ENCODE measurements at places on chromosomes 6 and 20.

- DNase-seq: no peak
Observed at GRCh38 chr6:135390458-135390857, 107.1 kb downstream of the AHI1 start.

GRCh38 chr6:69038841-69039240 lies 403.8 kb downstream of the ADGRB3 start:
- DNase-seq: no peak

- DNase-seq: no peak
Observed at GRCh38 chr20:64216036-64216435, 39.5 kb upstream of the PCMTD2 start.

- no peak for DNase-seq
Observed at GRCh38 chr6:33915134-33915533, 111.3 kb upstream of the MLN start.

GRCh38 chr6:37569743-37570481 lies 70.2 kb upstream of the CCDC167 start:
- no peak for DNase-seq

GRCh38 chr20:20525756-20526155 lies 157.9 kb downstream of the INSM1 start:
- no peak for DNase-seq

DNA sequence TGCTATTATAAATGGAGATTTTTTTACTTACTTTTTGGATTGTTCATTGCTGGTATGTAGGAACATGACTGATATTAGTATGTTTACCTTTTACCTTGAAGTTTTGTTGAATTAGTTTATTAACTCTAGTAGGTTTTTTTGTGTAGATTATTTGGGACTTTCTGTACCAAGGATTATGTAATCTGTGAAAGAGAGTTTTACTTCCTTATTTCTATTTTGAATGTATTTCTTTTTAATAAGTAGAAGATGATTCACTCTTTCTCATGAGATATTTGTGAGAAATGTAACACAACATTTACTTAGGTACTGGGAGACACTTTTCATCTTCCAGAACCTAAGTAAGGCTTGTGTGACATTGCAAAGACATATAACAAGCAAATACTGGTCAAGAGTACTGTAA lies 473.9 kb upstream of the HS3ST5 start:
- no peak for DNase-seq

- no peak for DNase-seq
Observed at GRCh38 chr6:161422710-161423680, 149.1 kb upstream of the AGPAT4 start.

GRCh38 chr6:63584566-63584965 lies 12.3 kb downstream of the LOC128125822 start:
- DNase-seq: no peak

DNA sequence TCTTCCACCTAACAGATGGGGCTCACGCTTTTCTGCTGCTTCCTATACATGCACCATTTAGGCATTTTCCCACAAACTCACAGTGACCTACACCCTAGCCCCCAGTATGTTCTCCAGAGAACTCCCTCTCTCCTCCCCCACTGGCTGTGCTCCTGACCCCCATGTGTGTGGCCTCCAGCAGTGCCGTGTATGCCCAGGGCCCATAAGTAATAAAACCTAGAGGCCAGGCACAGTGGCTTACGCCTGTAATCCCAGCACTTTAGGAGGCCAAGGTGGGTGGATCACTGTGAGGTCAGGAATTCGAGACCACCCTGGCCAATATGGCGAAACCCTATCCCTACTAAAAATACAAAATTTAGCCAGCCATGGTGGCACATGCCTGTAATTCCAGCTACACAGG lies 54.7 kb upstream of the NXT1 start:
- DNase-seq: no peak

DNA sequence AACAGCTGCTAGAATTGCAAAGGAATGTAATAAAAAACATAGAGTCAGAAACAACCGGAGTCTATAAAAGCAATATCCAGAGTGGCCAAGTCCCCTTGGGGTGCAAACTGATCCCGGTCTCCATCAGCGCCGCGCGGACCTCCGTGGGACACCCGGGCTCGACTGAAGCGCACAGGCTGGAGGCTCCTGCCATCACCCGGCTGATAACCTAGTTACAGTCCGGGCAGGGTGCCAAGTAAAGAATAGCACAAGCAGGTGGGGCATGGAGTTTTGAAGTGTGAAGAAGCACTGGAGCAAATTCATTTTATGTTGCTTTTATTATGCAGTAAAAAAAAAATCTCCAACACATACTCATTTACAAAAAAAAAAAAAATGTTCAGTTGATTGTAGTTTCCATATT lies 205.1 kb upstream of the GMDS start:
- DNase-seq: no peak

GRCh38 chr20:43525021-43525420 lies 17.5 kb downstream of the L3MBTL1 start:
- DNase-seq: no peak

GRCh38 chr20:16308754-16309153 lies 264.5 kb downstream of the KIF16B start:
- no peak for DNase-seq

- no peak for DNase-seq
Observed at GRCh38 chr6:153340568-153340967, 209.5 kb upstream of the RGS17 start.

GRCh38 chr6:83707829-83708545 lies 914 bp downstream of the SNAP91 start:
- DNase-seq: no peak

DNA sequence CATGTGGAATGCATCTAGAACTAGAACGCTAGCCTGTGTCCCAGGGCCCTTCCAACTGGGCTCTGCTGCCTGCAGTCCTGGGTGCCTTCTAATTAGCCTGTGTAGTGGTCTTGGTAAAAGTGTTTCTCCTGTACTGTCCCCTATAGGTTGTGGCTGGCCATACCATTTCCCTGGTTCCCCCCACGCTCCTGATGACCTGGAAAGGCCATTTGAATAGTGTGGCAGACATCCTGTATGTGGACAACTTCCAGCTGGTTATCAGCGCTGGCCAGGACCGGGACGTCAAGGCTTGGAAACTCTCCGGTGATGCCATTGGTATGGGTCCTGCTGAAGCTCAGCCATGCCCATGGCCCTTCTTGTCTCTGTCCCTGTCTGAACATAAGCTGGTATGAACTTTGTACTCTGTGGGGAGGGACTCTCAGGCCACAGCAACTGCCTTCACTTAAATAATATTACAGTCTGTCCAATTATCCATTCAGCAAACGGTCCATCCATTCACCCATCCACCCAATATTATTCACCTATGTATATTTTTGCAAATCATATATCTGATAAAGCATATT lies 60.7 kb downstream of the SUN5 start:
- no peak for DNase-seq

DNA sequence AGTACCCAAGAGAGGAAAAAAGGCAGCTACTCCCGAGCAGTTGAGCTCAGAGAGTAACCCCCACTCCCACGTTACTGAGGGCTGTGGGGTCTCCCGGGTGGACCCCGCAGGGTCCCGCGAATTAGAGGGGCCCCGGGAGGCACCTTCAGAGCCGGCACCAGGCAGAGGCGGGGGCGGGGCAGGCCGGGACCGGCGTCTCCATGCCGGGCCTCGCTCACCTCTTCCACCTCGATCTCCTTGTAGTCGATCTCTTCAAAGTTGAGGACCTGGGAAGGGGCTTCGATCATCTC lies 381 bp downstream of the MAP3K7 start:
- peak; percentile 9 for DNase-seq

- no peak for DNase-seq
Observed at GRCh38 chr20:7147220-7147601, 379.7 kb downstream of the BMP2 start.

DNA sequence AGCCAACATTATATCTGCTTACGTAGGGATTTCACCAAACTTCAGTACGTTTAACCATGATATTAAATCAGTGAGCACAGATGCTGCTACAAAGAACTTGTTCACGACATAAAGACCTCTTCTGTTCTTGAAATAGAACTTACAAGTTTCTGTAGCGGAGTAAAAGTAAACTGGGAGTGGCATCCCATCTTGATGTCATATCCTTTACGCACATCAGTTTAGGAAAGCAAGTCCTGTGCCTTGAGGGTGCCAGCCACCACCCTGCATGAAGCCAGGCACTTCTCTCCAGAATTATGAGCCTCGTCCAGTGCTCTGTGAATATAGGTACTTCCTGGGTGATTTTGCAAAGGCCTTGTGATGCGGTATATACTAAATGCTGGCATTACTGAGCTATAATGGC lies 122.6 kb downstream of the BTBD3 start:
- no peak for DNase-seq

GRCh38 chr6:116366740-116367275 lies 3.9 kb upstream of the DSE start:
- no peak for DNase-seq

DNA sequence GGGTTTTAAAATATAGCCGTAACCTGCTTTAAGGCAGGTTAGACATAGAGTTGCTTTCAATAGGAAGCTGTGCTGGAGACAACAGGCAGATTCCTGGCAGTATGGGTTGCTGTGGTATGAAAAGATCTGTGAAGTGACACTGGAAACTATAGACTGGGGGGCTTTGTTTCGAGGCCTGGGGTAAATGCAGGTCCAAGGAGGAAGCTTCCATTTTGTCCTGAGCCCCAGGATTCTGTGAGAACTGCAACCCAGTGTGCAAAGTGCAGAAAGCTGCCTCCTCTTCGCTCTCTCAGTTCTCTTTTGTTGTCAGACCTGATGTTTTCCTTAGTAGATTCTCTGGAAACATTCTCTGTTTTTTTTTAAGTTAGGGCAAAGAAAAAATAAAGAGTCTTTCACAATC lies 86.9 kb downstream of the LYRM4 start:
- DNase-seq: no peak

DNA sequence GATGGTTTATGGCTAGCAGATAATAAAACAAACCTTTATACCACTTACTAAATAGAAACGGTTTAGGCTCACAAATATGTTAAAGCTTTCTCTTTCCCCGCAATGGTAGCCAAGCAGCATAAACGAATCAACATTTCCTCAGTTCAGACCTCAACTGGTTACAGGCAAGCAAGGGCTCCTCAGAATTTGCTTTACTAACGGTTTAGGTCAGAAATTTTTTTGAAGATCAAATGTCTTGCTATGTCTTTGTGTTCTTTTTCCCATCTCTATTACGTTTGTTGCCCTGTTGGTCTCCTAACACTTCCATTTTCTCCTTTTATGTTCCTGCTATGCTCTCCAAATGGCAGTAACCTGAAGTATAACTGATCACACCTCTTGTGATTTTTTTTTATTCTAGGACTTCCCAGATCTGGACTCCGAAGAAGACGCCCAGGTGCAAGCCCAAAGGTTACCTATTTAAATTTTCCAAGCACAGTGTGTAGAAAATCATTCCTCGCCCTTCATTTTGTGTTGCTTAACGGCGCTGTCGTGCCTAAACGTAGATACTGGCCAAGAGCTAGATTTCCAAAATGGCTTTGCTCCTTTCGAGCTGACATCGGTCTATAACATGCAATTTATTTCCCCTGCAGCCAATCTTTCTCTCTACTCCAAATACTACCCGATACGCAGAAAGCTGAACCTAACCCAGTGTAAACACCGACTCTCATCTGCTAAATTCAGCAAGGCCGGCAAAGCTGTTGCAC lies 717 bp upstream of the ASF1A start:
- peak; percentile 66 for DNase-seq

GRCh38 chr6:128479048-128479666 lies 41.2 kb downstream of the PTPRK start:
- no peak for DNase-seq

- no peak for DNase-seq
Observed at GRCh38 chr6:78462728-78463127, 404.6 kb upstream of the IRAK1BP1 start.

GRCh38 chr6:118771253-118771652 lies 119.9 kb upstream of the CEP85L start:
- DNase-seq: no peak

DNA sequence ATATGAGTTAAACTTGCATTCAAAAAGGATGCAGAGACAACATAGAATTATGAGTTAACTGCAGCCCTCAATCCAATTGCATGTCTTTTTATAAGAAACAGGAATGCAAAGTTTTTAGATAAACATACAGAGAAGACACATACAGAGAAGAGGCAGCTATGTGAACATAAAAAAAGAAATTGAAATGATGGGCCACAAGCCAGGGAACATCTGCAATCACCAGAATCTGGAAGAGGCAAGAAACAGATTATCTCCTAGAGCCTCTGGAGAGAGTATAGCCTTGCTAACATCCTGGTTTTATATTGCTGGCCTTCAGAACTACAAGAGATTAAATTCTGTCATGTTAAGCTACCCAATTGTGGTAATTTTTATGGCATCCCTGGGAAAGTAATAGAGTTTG lies 257.2 kb upstream of the EYS start:
- no peak for DNase-seq

- no peak for DNase-seq
Observed at GRCh38 chr6:40391086-40391485, 196.1 kb downstream of the LRFN2 start.

DNA sequence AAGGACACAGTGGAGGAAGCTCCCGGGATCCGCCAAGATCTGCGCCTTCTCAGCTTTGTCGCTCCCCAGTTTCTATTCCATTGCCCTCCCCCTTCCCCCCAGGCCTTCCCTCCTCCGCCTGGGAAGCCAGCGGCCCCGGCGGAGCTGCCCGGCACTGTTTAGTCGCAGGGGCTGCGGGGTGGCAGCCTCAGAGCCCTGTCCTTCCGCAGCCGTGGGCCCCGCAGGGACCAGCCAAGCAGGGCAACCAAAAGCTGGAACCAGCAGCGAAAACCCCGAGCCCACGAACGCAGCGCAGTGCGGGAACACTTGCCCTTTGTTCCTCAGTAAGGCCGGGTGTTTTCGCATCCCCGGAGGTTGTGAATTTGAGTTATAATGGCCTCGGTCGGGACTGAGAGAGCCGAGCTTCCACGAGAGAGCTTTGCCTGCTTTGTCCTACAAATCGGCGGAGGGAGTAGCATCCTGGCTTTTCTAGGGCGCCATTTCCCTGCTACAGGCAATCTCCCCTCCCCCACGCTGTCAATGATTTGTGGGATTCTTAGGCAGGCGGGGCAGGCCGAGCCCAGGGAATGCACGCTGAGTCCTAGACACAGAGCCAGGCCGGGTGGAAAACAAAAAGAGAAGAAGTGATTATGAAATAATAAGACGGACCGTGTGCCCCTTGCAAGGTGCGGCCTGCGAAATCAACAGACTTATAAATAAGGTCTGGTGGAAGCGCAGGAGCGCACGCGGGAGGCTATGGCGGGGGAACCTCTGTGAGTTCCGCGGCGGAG lies 4.0 kb upstream of the TUBB2B start:
- peak; percentile 85 for DNase-seq

DNA sequence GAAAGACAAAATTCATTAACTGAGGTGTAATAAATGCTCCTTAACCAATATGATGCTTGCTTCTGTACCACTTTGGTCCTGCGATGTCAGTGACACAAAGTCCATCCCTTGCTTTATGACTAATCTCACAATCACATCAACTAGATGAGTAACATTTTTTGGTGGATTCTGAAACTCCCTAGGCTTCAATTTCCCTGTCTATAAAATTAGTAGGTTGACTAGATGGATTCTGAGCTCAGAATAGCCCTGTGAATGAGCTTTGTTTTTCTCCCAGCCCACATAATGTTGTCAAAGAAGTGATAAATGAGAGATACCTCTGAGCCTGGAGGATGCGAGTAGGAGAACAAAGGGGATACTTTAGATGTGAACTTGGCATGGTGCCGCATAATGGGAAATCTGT lies 9.1 kb downstream of the TXLNB start:
- DNase-seq: no peak

All from ACHN (cell line).